ENCODE measurements at places on chromosomes 4 and X.

GRCh38 chr4:986879-987623 is at the start of gene IDUA:
Gene IDUA (plus strand): TSS chr4:987044. CDS start chr4:987085, 41 bp downstream.
- peak; percentile 91 for DNase-seq

GRCh38 chr4:183906739-183907651 is 1.9 kb downstream of the STOX2 start:
- DNase-seq, result peak; percentile 28

GRCh38 chr4:182583703-182584415 is 333.3 kb downstream of the DCTD start:
- no peak for DNase-seq

DNA sequence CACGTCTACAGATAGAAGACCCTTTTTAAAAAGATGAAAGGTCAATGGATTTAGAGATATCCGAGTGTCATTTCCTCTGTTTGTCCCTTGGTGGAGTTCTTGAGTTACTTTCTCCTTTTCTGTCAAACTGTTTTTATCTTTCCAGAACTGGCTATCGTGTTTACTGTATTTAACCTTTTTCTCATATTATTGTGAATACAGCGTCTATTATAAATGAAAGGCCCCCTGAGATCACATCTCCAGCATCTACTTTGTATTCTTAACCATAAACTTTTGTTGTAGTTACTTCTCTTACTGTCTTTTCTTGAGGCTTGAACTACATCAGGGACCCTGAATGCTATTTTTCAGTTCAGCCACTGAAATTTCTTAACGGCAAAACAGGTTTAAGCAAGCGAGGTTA is 4.0 kb upstream of the PCDH7 start:
- no peak for DNase-seq

GRCh38 chr4:78512357-78512920 is 39.1 kb upstream of the ANXA3 start:
- peak; percentile 89 for DNase-seq

DNA sequence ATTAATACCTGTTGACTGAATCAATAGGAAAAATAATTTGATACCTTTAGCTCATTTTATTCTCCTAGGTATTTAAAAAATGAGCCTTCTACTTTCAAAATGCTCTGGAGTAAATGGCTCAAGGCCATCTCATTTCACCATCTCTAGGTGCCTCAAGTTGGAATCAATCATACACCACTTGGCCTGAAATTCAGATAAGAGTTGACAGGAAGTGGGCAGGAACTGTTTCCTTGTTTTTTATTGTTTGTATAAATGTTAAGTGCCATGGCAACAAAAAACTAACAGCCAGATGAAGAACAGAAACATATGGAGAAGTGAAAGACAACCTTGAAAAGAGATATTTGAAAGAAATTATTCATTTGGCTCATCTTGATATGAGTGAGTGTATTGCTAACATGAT is 12.4 kb downstream of the LIMCH1 start:
- DNase-seq, result no peak

DNA sequence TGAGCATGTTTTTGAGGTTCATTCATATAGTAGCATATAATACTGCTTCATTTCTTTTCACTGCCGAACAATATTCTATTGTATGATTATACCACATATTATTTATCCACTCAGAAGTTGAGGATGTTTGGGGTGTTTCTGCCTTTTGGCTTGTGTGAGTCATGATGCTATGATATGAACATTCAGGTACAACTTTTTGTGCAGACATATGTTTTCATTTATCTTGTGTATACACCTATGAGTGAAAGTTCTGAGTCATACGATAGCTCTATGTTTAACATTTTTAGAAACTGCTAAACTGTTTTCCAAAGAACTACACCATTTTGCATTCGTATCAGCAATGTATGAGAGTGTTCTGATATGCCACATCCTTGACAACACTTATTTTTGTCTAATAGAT is 57.7 kb downstream of the SHROOM4 start:
- DNase-seq, result no peak

- no peak for DNase-seq
Observed at GRCh38 chr4:164779080-164779479, 25.1 kb downstream of the SMIM31 start.

- peak; percentile 93 for DNase-seq
Observed at GRCh38 chr4:139177049-139177868, at the start of gene ELF2. Gene ELF2 (minus strand): TSS chr4:139177218. CDS start chr4:139137701, 39,517 bp downstream.

DNA sequence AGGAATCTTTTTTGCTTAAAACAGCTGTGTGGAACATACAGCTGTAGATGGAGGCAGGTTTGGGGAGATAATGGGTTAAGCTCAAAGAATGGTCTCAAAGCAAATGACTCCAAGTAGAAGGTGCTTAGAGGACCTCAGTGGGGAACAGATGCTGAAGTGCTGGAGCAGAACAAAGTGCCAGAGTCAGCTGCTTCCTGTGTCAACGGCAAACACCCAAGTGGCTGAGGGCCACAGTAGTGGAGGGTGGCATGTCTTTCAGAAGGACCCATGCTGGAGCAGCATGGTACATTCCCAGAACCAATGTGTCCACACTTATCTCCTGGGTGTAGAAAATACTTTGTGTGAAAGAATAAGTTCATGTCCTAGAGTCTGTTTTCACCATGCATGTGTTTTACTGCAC is 197.5 kb downstream of the CCNG2 start:
- no peak for DNase-seq

- DNase-seq, result peak; percentile 17
Observed at GRCh38 chr4:140807491-140808252, 51.5 kb upstream of the TBC1D9 start.

GRCh38 chr4:142402900-142403299 is 443.2 kb downstream of the INPP4B start:
- DNase-seq, result no peak

GRCh38 chrX:31251336-31251735 is 179.5 kb upstream of the FTHL17 start:
- DNase-seq, result no peak

DNA sequence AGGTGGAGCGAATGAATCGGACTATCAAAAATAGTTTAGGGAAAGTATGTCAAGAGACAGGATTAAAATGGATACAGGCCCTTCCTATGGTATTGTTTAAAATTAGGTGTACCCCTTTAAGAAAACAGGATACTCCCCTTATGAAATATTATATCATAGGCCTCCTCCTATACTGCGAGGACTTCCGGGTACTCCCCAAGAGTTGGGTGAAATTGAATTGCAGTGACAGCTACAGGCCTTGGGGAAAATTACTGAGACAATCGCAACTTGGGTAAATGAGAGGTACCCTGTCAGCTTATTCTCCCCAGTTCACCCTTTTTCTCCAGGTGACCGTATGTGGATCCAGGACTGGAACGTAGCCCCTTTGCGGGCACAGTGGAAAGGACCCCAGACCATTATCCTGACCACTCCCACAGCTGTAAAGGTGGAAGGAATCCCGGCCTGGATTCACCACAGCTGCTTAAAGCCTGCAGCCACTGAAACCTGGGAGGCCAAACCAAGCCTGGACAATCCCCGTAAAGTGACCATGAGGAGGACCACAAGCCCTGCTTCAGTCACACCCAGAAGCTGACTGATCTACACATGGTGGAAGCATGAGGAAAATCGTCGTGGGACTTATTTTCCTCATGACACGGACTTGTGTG is 1138.1 kb downstream of the ARAP2 start:
- no peak for DNase-seq

DNA sequence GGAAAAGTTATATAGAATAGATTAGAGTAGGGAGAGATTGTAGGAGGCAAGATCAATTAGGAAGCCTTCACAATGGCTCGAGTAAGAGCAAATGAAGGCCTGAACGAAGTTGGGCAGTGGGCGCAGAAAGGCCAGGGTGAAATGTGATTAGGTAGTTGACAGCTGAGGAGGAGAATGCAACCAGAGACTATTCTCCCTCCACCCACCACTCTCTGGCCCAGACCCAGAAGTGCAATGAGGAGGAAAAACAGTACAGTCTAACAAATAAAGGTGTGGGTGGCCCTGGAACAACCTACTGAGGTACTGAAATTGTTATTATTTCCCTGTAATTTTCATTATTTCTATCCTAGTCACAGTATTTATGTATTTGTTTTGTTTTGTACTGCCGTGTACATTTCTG is 176.7 kb downstream of the SLC39A8 start:
- no peak for DNase-seq

- no peak for DNase-seq
Observed at GRCh38 chrX:65658229-65658628, 9.2 kb upstream of the MSN start.

DNA sequence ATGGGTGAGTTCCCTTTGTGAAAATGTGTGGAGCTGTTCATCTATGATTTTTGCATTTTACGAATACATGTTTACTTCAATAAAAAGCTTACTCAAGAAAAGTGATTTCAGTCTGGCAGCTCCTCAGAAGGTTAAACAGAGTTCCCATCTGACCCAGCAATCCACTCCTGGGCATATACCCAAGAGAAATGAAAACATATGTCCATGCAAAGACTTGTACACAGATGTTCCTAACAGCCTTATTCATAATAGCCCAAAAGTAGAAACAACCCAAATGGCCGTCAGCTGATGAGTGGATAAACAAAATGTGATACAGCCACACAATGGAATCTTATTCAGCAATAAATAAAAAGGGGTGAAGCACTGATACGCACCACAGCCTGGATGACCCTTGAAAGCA is 20.8 kb downstream of the CLCN4 start:
- DNase-seq, result no peak

DNA sequence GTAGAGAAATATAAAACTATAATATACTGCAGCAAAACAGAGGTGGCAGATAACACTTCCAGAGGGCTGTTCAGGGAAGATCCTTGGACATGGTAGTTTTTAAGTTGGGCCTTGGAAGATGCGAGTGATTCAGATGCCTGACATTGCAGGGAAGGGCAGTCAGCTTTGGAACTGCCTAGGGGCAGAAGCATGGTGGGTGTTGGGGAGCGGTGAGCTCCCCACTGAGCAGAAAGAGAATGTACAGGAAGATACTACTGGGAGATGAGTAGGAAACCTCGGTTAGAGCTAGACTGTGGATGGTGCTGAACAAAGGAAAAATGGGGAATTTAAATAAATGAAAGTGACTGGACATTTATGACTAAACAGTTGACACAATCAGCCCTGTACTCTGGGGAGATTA is 24.9 kb upstream of the SEC24B start:
- no peak for DNase-seq

DNA sequence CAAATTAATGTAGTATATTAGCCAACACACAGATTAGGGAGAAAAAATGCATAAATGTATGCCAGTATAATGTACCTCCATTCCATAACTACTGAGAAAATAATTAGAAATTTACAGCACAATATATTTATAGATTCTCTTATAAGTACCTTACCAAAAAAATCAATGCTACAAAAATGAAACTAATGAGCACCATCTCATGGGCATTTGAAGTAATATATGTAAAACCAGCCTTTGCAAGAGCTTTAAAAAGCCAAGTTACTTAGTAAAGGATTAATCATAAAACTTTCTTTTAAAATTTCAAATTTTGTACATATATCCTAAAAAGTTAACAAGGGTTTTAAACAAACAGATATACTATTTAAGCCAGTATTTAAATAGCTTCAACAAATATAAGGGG is 43.2 kb downstream of the LRBA start:
- DNase-seq, result no peak

DNA sequence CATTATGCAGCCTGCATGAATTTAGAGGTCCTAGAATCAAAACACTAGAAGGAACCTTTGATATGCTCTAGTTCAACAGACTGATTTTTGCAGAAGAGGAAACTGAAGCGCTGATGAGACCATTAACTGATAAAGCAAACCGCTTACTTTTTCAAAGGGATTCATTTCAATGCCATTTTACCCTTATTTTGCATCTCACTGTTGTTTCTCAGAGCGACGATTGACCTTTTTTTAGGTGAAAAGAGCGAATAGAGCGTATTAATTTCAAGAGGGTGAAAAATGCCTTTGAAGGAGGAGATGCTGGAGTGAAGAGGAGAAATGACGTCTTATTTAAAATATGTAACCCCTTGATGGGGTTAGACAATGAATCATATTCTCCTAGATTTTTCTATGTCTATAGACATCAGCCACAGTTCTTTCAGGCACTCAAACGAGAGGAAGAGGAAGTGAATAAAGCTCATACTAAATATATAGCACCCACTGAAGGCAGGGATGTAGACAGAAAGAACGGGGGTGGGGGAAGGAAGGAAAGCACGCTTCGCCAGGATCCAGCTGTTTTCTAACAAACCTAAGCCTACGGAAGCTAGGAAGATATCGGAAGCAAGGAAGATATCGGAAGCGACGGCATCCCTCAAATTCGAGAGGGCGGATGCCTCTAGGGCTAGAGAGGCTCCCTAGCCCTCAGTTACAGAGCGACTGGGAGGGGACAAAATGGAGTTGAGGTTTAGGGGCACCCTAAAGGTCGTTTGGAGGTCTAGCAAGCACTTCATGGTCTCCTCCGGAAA is 848 bp downstream of the ACSL4 start:
- peak; percentile 24 for DNase-seq

- no peak for DNase-seq
Observed at GRCh38 chrX:42079968-42080367, 156.6 kb upstream of the CASK start.

DNA sequence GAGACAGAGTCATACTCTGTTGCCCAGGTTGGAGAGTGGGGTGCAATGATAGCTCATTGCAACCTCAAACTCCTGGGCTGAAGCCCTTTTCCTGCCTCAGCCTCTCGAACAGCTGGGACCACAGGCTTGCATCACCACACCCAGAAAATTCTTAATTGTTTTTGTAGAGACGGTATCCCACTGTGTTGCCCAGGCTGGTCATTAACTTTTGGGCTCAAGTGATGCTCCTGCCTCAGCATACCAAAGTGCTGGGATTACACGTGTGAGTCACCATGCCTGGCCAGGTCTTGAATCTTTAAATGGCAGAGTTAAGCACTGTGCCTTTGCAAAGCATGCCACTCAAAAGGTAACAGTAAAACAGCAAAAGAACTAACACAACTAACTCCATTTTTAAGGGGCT is 28.6 kb upstream of the BBS12 start:
- no peak for DNase-seq

DNA sequence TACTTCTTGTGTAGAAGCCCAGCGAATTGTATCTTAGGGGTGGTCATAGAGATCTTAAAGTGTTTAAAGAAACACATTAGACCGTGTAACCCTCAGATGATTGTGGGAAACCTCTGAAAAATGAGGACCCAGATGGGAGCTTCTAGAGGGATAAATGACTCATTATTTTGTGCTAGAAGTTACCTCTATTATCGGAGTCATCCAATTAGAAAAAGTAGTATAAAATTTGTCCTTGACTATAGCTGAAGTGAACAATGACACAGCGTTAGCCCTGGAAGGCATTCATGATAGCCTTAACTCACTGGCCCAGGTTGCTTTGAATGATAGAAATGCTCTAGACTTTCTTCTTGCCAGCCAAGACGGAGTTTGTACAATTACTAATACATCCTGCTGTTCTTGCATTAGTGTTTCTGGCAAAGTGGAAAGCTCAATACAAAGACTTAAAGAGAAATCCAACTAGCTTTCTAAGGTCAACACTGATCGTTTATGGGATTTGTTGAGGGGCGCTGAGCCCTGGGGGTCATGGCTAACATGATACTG is 178.9 kb upstream of the VEGFC start:
- DNase-seq, result no peak

GRCh38 chr4:144209491-144209890 is 69.0 kb upstream of the GYPA start:
- no peak for DNase-seq
